ENCODE measurements at places on chromosomes 7 and 10. TPM values are rescaled to one million over a fixed set of nuclear protein-coding genes. Genes with fewer than 3 reads are reported as not detected.
A peak's percentile ranks its signal among the peaks of the same experiment; 100 is the strongest.

DNA sequence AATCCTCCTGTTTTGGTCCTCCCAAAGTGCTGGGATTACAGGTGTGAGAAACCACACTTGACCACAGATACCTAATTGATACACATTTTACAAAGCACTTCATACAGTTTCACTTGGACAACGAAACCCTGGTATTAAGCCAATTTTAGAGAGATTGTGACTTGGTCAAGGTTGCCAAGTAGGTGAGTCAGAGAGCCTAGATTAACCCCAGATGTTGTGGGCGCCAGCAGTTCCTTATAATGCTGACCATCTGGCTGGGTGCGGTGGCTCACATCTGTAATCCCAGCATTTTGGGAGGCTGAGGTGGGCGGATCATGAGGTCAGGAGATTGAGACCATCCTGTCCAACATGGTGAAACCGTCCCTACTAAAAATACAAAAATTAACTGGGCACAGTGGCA lies 4.9 kb upstream of the PHKG1 start:
- peak; percentile 87 for DNase-seq

GRCh38 chr7:14937581-14937980 lies 35.0 kb upstream of the DGKB start:
- no peak for DNase-seq

GRCh38 chr7:30896036-30896435 lies 15.6 kb upstream of the AQP1 start:
- no peak for DNase-seq

DNA sequence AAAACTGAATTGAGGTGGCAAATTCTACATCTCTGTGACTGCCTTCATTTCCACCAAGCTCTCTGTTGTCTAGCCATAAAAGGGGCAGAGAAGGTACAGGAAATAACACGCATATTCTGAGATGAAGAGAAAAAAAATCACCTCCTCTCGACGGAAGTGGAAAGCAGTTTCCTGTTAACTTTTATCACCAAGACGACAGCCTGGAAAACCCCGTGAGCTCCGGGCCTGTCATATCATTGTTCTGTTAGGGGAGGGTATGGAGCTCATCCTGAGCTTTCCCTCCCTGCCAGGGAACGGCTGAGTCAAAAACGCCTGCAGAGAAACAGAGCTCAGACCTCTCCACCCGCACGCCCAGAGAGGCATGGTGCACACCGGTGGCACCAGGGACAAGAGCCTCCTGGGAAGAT lies 200.3 kb downstream of the PRPF18 start:
- no peak for DNase-seq

DNA sequence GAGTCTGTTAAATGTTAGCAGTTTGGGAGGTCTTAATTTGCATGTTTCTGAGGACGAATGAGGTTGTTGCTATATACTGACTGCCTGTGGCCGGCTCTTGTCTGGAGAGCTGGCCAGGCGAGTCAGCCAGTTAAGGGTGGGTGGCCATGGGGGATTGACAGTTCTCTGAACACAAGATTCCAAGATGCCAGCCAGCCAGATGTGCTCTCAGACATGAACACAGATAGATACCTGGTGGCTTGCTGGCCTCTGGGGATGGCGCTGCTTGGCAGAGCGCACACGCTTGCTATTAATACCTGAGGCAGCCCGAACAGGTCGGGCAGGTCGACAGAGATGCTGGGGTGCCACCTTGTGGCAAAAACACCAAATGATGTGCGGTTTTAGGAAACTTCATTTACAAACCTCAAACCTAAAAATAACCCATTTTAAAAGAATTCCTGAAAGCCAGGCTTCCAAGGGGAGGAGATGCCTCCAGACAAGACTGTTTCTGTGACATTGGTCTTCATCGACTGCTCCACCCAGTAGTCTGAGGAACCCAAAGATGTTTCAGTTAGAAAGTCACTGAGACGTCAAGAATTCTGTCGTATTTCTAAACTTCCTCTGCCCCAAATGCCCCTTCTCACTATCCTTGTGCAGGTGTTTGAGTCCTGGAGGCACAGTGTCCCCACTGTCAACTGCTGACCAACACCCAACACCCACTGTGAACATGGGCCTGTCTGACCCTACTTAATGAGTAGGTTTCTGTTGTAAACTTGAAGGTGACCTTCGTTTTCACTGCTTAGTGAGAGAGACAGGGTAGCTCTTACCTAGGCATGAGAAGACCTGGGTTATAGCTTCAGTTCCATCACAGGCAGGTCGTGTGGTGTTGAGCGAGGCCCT lies 123.4 kb downstream of the NT5C2 start:
- DNase-seq: peak; percentile 64

DNA sequence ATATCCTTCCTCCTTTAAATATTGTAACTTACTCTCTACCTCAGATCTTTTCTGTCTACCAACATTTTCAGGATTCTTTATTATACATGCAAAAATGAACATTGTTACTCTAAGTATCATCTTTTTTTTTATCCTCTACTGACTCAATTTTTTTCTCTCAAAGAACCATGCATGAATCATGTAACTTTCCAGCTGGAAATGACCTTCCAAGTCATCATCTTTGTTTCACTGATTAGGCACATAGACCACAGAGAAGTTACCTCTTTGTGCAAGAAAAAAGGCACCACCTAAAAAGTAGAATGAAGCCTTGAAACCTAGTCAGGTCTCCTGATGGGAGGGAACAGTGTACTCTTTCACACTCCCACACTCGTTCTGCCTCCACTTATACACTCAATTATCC lies 234.9 kb downstream of the HGF start:
- no peak for DNase-seq

GRCh38 chr10:84844461-84844860 lies 516.1 kb downstream of the CCSER2 start:
- no peak for DNase-seq

- no peak for DNase-seq
These were observed 36.9 kb downstream of the MLLT10 start for GRCh38 chr10:21570761-21571521.

GRCh38 chr10:43201545-43202131 lies 63.4 kb downstream of the CSGALNACT2 start:
- DNase-seq: no peak

- DNase-seq: no peak
These were observed 1.5 kb upstream of the HECW1 start for GRCh38 chr7:43110791-43111535.

GRCh38 chr7:42549866-42550485 lies 313.0 kb upstream of the GLI3 start:
- no peak for DNase-seq

DNA sequence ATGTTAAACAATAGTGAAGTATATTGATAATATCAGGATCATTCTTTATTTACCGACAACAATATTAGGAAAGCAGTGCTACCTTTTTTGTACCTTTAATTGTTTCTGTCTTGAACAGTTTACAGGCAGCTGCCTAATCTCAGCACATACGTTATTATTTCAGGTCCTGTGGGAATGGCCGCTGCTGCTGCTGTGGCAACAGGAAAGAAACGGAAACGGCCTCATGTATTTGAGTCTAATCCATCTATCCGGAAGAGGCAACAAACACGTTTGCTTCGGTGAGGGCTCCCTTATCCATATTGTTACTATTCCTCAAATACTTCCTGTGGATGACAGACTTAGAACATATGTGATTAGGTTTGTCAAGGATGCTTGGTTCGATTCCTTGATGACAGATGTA lies 59.7 kb downstream of the NRF1 start:
- peak; percentile 56 for DNase-seq

Gene TRIL
- total RNA-seq: 5.2 TPM

Gene CD36
- total RNA-seq: 1.1 TPM

Gene TLX1
- 2.9 TPM for total RNA-seq
